Activated CD8-positive, alpha-beta T cell treated with anti-CD3 and anti-CD28 coated beads, Interleukin-2, amount 10 ng/mL, durations not matched to agents 7 days and 5 days (primary cell): ENCODE measurements at places on chromosomes 1 and 21. TPM values are rescaled to one million over a fixed set of nuclear protein-coding genes. Genes with fewer than 3 reads are reported as not detected.

DNA sequence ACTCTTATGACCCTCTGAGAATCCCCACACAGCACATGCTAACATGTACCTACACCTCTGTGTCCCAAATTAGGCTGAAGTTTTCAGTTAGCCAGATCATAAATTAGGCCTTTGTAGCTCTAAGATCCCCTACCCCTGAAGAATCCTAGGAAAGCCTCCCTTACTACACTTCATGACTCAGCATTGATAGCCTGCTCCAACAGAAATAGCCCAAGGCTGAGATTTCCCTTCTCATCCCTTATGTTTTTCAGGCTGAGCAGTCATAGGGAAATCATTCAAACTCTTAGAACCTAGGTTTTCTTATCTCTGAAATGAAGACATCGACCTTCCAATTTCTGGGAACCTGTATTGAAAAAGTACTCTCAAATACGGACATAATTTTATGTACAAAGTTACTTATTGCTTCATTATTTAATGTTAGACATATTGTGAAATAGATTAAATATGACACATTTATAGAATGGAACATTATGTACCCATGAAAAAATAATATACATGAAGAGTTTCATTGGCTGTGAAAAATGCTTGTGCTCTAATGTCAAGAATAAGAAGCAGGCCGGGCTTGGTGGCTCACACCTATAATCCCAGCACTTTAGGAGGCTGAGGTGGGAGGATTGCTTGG, 122.4 kb upstream of the UBE2U start:
- no peak for DNase-seq

GRCh38 chr21:21101911-21102310, 103.7 kb downstream of the NCAM2 start:
- no peak for DNase-seq

DNA sequence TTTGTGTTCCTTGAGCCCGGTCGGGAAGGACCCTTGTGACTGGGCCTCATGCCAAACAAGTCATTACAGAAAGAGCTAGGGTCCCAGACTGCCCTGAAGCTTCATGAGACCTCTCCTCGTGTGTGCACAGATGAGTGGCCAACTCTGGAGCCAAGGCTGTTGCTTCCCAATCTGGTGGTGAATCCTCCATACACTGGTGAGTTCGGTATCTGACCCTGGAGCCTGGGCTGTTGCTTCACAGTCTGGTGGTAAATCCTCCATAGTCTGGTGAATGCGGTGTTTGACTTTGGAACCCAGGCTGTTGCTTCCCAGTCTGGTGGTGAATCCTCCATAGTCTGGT, 737.8 kb downstream of the MATN1 start:
- no peak for DNase-seq

GRCh38 chr1:228902781-228903433, 167.6 kb downstream of the RHOU start:
- DNase-seq = no peak

PTPN7 gene
- 255 TPM for total RNA-seq

DNA sequence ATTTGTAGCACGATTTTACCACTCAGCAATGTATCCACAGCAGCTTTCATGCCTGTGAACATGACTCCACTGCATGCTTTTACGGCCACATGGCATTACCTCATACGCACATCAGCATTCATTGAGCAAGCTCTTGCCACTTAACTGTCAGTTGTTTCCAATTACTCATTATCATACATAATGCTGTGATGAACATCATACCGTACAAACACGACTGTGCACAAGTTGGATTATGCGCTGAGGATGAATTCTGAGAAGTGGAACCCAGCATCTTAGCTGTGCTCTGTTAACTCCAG, 9.6 kb downstream of the UMODL1 start:
- DNase-seq = no peak

BCL2L15 gene
- total RNA-seq = 1.1 TPM

- no peak for DNase-seq
These were observed 19.3 kb upstream of the PTPRF start for GRCh38 chr1:43511394-43511793.

DNA sequence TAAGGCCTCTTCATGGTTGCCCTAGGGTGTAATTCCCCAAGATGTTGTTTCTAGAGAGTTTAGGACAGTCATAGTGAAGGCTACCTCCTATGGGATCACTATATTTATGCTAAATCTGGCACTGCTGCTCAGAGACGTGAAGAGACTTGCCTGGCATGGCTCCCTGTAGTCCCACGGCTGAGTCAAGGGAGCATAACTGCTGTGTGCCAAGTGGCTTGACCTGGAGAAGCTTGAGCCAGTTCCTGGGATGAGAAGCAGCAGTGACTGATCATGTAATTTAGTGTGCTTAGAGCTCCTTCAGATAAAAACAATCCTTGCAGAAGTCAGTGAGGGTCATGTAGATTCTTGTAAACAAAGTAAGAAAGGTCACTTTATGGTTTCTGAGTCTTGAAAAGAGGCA, 68.9 kb upstream of the TSPAN2 start:
- no peak for DNase-seq

- DNase-seq = no peak
These were observed 21.0 kb downstream of the PCSK9 start for GRCh38 chr1:55060133-55060999.

DNA sequence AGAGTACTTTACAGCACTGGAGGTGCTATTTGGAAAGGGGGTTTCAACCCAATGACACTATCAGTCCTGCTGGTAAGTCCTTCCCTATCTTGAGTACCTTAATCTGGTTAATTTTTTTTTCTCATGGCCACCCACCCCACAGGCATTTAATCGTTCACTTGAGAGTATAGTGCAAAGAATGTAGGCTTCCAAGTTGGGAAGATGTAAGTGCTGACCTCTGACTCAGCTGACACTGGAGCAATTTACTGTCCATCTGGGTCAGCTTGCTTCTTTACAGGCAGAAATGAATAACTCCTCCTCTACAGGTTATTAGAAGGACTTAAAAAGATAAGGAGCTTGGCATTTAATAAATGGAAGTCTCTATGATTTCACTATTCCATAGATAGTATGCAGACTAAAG, 89.6 kb downstream of the AK5 start:
- no peak for DNase-seq

ACOT7 gene
- total RNA-seq = 97.0 TPM

DNA sequence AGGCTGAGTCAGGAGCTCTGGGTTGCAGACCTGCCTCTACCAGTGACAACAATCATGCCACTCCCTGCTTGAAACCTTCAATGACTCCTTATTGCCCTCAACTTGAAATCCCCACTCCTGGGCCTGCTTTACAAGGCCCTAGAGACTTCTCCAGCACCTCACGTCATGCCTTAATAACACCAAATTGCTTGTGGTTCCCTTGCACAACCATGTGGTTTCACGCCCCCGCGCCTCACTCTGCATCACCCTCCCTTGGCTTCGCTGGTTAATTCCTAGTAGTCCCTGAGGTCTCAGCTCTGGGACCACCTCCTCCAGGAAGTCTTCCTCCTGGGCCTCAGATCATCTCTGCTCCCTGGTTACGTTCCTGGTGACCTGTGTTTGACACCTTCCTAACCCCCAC, 33.0 kb downstream of the EPHA2 start:
- no peak for DNase-seq

- no peak for DNase-seq
These were observed 7.6 kb upstream of the HHAT start for GRCh38 chr1:210321131-210321530.

DNA sequence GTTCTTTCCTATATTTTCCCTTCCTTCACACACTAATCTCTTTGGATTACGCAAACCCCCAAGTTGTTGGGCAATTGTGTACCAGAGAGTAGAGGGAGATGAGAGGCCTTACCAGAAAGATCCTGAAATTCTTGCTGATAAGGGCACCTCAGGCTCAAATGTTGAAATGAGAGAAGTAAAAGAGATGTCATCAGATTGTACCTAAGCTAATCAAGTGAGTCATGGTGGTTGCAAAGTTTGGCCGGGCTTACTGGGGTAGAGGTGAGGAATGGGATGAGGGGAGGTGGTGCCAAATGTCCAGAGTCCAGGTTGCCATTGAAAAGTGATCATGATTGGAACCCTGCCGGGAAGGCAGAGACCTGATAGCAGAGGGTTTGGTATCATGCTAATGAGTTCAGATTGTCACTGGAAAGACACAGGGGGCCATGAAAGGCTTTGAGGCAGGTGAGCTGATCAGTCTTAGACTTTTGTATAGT, 43.1 kb downstream of the OPTC start:
- DNase-seq = no peak

GRCh38 chr1:91770667-91771268, 115.2 kb downstream of the TGFBR3 start:
- DNase-seq = no peak

DSCAM gene
- not detected for total RNA-seq

LRRC71 gene
- not detected for total RNA-seq

DNA sequence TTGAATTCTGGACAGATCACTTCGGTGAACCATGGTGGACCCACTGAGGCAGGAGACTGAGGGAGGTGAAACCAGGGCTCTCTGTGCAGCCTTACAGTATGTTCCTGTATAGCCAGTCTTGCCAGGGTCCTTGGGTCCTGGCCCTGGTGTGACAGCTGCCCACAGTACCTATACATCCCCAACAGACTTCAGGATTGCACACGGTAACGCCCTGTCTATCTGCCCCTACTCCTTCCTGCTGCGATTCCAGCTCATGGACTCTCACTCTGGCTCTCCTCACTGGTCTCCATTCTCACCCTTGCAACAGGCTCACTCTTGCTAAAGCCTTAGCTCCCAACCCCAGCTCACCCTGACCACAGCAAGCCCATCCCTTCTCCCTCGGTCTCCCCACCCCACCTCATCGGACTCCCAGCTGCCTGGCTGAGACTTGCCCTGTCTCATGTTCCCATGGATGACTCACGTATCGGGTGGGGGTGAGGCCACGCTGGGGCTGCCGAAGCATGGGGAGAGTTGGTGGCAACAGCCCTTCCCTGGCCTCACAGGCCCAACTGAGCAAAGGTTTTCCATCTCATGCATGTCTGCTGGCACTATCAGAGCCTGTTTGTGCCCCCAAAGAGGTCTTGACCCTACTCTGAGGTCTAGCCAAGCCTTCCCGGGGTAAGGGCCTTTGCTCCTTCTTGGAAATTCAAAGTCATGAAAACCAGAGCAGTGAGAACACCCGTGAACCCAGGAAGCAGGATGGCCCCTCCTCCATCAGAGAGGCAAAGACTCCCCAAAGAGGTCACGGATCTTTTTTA, 7.1 kb downstream of the PHLDA3 start:
- DNase-seq = no peak

COL11A1 gene
- not detected for total RNA-seq
